Astrocyte (in vitro differentiated cells and primary cell): ENCODE measurements at places on chromosomes 16 and 17.

GRCh38 chr16:86424398-86424797 lies 85.9 kb upstream of the FOXF1 start:
- H3K27me3 ChIP-seq: peaks cover 2% of the 10 kb centered on the region
- peak; percentile 10 for DNase-seq
- no peaks in the 10 kb centered on the region for H3K4me1 ChIP-seq
- no peak overlapping the region for H3K4me3 ChIP-seq
- H3K36me3 ChIP-seq: no peaks in the 10 kb centered on the region

- no peak within 1 kb of the TSS for H3K27ac ChIP-seq
- DNase-seq: peak; percentile 11
- peak within 1 kb of the TSS; percentile 54 for H3K4me3 ChIP-seq
These were observed at the start of gene NTN1 for GRCh38 chr17:9021158-9021991. TSS of gene NTN1 (plus strand) at chr17:9021510. CDS start at chr17:9022374, 864 bp downstream.

- H3K36me3 ChIP-seq: no peaks in the 10 kb centered on the region
- no peaks in the 10 kb centered on the region for H3K27me3 ChIP-seq
- no peak for DNase-seq
- no peak overlapping the region for H3K4me3 ChIP-seq
- peaks cover 35% of the 10 kb centered on the region for H3K4me1 ChIP-seq
These were observed 146.4 kb downstream of the MSI2 start for GRCh38 chr17:57402681-57403180.

DNA sequence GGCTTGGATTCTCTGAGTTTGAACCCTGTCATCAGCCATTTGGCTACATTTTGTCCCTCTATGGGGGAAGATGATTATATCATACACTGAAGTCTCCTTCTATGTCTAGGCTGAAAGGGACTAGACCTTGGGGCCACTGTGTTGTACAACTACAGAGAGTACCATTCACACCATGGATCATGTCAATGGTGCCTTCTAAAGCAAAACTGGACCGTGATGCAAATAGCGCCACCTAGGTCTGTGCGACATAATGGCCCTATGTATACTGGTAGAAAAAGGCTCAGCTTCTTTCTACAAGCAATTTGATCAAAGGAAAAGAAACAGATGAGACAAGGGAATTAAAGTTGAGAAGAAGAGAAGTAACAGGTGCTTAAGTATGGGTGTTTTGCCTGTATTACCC lies 100.7 kb downstream of the LYRM1 start:
- no peak overlapping the region for H3K4me3 ChIP-seq
- no peaks in the 10 kb centered on the region for H3K36me3 ChIP-seq
- no peak overlapping the region for H3K27ac ChIP-seq

- H3K27ac ChIP-seq: peak overlapping the region; percentile 18
- peaks cover 20% of the 10 kb centered on the region for H3K4me1 ChIP-seq
- H3K4me3 ChIP-seq: peak overlapping the region; percentile 54
- H3K27me3 ChIP-seq: no peaks in the 10 kb centered on the region
These were observed 1.4 kb upstream of the CEMP1 start for GRCh38 chr16:2532494-2533141.

- DNase-seq: peak; percentile 4
- H3K27ac ChIP-seq: no peak overlapping the region
- H3K4me1 ChIP-seq: no peaks in the 10 kb centered on the region
- no peaks in the 10 kb centered on the region for H3K36me3 ChIP-seq
These were observed 9.6 kb downstream of the ZNF750 start for GRCh38 chr17:82830249-82830661.

- no peak for DNase-seq
- no peak overlapping the region for H3K27ac ChIP-seq
- H3K36me3 ChIP-seq: no peaks in the 10 kb centered on the region
These were observed 337.9 kb upstream of the DYNLRB2 start for GRCh38 chr16:80202831-80203413.

GRCh38 chr17:78294776-78295175 lies 63.3 kb downstream of the TMEM235 start:
- no peak overlapping the region for H3K27ac ChIP-seq
- H3K27me3 ChIP-seq: no peaks in the 10 kb centered on the region
- DNase-seq: peak; percentile 73
- H3K4me1 ChIP-seq: peaks cover 8% of the 10 kb centered on the region
- H3K4me3 ChIP-seq: no peak overlapping the region
- H3K36me3 ChIP-seq: no peaks in the 10 kb centered on the region

DNA sequence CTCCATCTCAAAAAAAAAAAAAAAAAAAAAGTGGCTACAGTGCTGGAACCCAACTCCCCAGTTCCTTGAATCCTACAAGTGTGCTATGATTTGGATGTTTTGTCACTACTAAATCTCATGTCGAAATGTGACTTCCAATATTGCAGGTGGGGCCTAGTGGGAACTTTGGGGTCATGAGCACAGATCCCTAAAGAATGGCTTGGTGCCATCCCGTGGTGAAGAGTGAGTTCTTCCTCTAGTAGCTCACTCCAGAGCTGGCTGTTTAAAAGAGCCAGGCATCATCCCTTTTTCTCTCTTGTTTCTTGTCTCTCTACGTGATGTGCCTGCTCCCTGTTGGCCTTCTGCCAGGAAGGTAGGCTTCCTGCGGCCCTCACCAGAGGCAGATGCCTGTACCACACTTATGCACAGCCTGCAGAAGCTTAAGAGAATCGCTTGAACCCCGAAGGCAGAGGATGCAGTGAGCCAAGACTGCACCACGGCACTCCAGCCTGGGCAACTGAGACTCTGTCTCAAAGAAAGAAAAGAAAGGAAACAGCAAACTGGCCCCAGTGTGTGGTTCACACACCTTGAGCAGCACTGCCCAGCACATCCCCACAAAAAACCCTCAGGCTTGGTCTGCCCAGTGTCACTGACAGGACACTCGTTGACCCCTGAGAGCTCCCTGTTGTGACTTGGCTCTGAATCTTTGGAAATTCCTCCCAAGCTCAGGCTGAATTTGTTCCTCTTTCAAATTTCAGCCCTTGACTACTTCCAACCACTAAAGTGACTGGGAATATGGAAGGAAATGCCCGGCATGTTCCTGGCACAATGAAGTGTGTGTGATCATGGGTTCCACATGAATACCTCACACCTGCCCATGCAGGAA lies 3.1 kb downstream of the MT1E start:
- no peak overlapping the region for H3K4me3 ChIP-seq
- H3K36me3 ChIP-seq: no peaks in the 10 kb centered on the region
- H3K27ac ChIP-seq: no peak overlapping the region
- DNase-seq: no peak
- H3K27me3 ChIP-seq: peaks cover 26% of the 10 kb centered on the region

GRCh38 chr16:89695875-89696669 lies 5.4 kb downstream of the SPATA2L start:
- H3K27ac ChIP-seq: no peak overlapping the region
- peaks cover 9% of the 10 kb centered on the region for H3K36me3 ChIP-seq
- no peak overlapping the region for H3K4me3 ChIP-seq
- H3K4me1 ChIP-seq: peaks cover 12% of the 10 kb centered on the region
- no peak for DNase-seq
- no peaks in the 10 kb centered on the region for H3K27me3 ChIP-seq

DNA sequence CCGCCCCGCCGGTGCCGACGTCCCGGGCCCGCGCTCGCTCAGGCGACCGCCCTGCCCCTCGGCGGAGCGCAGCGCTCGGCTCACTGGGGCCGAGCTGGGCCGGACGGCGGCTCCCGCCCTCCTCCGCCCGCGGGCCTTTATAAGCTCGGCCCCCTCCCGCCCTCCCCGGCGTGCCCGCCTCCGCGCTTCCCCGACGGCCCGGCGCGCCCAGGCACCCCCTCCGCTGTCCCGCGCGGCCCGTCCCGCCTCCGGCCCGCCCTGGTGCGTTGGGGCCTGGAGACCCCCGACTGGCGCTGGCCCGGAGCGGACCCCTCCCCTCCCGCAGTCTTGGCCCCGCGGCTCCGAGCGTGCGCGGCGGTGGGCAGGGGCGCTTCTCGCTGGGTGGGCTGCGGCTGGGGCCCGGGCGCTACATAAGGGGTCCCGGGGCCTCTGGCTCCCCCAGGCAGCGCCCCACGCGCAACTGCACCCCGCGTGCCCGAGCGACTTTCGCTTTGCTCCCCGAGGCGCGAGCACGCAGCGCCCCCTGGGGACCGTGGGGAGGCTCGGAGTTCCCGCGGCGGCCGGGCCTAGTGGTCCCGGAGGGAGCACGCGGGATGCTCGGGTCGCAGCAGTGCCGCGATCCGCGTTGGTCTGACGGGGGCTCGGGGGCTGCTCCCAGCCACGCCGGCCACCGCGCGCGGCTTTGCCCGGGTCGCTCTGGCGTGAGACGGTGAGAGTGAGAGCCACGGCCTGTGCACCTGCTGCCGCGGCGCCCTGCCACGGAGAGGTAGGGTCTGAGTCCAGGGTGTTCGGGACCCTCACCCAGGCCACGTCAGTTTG lies at the start of gene PIEZO1:
Gene PIEZO1 (minus strand): TSS at position 115 of the 819 bp plus-strand sequence. CDS start 256 bp downstream, outside the sequence.
- peak within 1 kb of the TSS; percentile 87 for H3K27ac ChIP-seq
- no peak for DNase-seq
- H3K36me3 ChIP-seq: no peaks in the 10 kb centered on the region
- H3K27me3 ChIP-seq: no peaks in the 10 kb centered on the region
- H3K4me1 ChIP-seq: peaks cover 42% of the 10 kb centered on the region

DNA sequence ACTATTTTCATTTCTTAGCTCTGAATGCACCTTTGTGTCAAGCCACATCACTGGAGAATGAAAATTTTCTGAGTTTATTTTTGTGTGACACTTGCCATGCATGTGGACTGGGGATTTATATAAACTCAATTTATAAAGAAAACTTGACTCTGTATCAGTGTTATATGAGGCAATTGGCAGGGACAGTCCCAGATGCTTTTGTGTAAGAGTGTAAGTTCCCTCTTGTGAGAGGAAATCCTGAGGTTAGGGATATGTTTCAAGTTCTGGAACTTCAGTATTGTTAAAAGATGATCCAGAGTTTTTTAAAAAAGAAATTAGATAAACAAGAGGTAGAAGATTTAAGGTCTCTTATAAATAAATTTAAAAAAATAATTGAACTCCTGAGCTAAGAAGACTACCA lies 10.9 kb upstream of the CCL8 start:
- DNase-seq: no peak
- peaks cover 6% of the 10 kb centered on the region for H3K27me3 ChIP-seq
- H3K36me3 ChIP-seq: no peaks in the 10 kb centered on the region
- no peak overlapping the region for H3K27ac ChIP-seq
- H3K4me3 ChIP-seq: no peak overlapping the region

GRCh38 chr16:89311636-89312035 lies 94.1 kb downstream of the ZNF778 start:
- H3K4me3 ChIP-seq: no peak overlapping the region
- H3K36me3 ChIP-seq: peaks cover 12% of the 10 kb centered on the region
- H3K4me1 ChIP-seq: peaks cover 24% of the 10 kb centered on the region
- H3K27ac ChIP-seq: no peak overlapping the region

DNA sequence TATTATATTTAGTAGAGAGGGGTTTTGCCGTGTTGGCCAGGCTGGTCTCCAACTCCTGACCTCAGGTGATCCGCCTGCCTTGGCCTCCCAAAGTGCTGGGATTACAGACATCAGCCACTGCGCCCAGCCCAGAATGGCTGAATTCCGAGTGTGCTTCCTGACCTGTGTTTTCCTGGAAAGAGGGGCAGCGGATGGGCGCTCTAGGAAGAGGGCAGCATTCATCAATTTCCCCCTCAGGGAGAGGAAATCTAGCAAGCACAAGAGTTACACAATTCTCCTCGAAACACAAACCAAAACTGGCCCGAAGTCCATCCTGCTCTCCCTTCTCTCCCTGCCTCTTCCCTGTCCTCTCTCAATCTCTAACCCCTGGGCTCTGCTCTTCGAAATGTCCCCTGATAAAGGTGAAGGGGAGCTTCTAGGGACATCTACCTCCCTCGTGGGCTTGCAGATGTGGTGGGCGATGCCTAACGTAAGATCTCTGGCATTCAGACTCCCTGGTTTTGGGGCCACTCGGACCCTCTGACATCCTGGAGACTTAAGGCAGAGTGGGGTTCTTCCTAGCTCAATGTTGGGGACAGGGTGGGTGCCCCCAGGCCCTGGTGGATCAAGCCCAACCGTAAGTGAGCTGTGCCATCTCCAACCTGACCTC lies 1.0 kb downstream of the IL27 start:
- no peak overlapping the region for H3K27ac ChIP-seq
- no peaks in the 10 kb centered on the region for H3K4me1 ChIP-seq
- no peak overlapping the region for H3K4me3 ChIP-seq
- no peak for DNase-seq
- H3K36me3 ChIP-seq: no peaks in the 10 kb centered on the region

GRCh38 chr17:29209073-29209472 lies 28.9 kb upstream of the MYO18A start:
- H3K27me3 ChIP-seq: no peaks in the 10 kb centered on the region
- DNase-seq: no peak
- no peaks in the 10 kb centered on the region for H3K4me1 ChIP-seq
- H3K27ac ChIP-seq: no peak overlapping the region

- no peaks in the 10 kb centered on the region for H3K36me3 ChIP-seq
- no peak for DNase-seq
- H3K4me1 ChIP-seq: peaks cover 13% of the 10 kb centered on the region
- H3K27me3 ChIP-seq: no peaks in the 10 kb centered on the region
- H3K27ac ChIP-seq: no peak overlapping the region
These were observed 86.3 kb upstream of the RPL38 start for GRCh38 chr17:74117087-74117698.

- no peak overlapping the region for H3K27ac ChIP-seq
- no peak overlapping the region for H3K4me3 ChIP-seq
- H3K4me1 ChIP-seq: no peaks in the 10 kb centered on the region
- H3K36me3 ChIP-seq: no peaks in the 10 kb centered on the region
These were observed 29.6 kb upstream of the PVALEF start for GRCh38 chr17:81135505-81136278.

DNA sequence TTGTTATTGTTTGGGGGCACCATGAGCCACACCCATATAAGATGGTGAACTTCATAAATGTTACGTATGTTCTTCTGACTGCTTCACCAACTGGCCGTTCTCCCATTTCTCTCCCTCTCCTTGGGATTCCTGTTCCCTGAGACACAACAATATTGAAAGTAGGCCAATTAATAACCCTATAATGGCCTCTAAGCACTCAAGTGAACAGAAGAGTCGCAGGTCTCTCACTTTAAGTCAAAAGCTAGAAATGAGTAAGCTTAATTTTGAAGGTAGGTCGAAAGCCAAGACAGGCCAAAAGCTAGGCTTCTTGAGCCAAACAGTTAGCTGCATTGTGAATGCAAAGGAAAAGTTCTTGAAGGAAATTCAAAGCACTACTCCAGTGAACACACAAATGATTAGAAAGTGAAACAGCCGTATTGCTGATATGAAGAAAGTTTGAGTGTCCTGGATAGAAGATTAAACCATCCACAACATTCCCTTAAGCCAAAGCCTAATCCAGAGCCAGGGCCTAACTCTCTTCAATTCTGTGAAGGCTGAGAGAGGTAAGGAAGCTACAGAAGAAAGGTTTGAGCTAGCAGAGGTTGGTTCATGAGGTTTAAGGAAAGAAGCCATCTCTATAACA lies 25.8 kb downstream of the HLF start:
- H3K4me1 ChIP-seq: no peaks in the 10 kb centered on the region
- no peak for DNase-seq
- no peak overlapping the region for H3K27ac ChIP-seq
- H3K4me3 ChIP-seq: no peak overlapping the region

DNA sequence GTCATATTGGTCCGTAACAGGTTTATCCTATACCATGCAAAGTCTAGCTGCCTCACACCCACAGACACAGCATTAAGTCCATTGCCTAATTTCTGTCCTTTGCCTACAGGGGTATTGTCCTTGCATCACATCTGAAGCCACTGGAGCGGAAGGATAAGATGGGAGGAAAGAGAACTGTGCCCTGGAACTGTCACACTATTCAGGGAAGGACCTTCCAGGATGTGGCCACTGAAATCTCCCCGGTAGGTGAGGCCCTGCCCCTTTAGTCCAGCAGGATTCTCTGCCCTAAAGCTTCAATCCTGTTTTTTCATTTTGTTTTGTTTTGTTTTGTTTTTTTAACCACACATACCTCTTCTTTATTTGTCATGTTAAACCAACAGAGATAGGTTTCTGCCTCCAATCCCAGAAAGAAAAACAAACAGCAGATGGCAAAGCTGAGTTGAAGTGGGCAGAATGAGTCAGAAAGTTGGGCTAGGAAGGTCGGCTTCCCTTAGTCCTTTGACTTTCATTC lies 2.2 kb upstream of the EFTUD2 start:
- H3K4me3 ChIP-seq: peak overlapping the region; percentile 27
- H3K36me3 ChIP-seq: no peaks in the 10 kb centered on the region
- no peaks in the 10 kb centered on the region for H3K27me3 ChIP-seq
- H3K27ac ChIP-seq: no peak overlapping the region
